ENCODE measurements at places on chromosomes 2 and 18. TPM values are rescaled to one million over a fixed set of nuclear protein-coding genes. Genes with fewer than 3 reads are reported as not detected.

EMILIN2 gene
- total RNA-seq, result 5.1 TPM

ITGB6 gene
- total RNA-seq, result not detected

ZC3H6 gene
- total RNA-seq, result 2.9 TPM

TBC1D8 gene
- 30.9 TPM for total RNA-seq

SP5 gene
- total RNA-seq, result not detected

ACOXL gene
- total RNA-seq, result not detected

ZEB2 gene
- 12.5 TPM for total RNA-seq

REG1B gene
- not detected for total RNA-seq

FAM124B gene
- 130 TPM for total RNA-seq

NUP35 gene
- total RNA-seq, result 13.6 TPM

MAIP1 gene
- total RNA-seq, result 20.2 TPM

ANKRD29 gene
- 0.85 TPM for total RNA-seq

LINC00305 gene
- total RNA-seq, result not detected

CHAC2 gene
- total RNA-seq, result 5.8 TPM

POTEJ gene
- total RNA-seq, result 0.09 TPM

CD302 gene
- 6.2 TPM for total RNA-seq

ARHGAP15 gene
- total RNA-seq, result not detected

KCNG2 gene
- not detected for total RNA-seq

DNAJB2 gene
- 17.4 TPM for total RNA-seq

IL36RN gene
- not detected for total RNA-seq

NTSR2 gene
- not detected for total RNA-seq

Measured in endothelial cell of coronary artery (primary cell).